Stimulated activated CD8-positive, alpha-beta memory T cell treated with anti-CD3 and anti-CD28 coated beads, Interleukin-4, amount 100 ng/mL, for 4 hours (primary cell): ENCODE measurements at places on chromosomes 4 and X.

DNA sequence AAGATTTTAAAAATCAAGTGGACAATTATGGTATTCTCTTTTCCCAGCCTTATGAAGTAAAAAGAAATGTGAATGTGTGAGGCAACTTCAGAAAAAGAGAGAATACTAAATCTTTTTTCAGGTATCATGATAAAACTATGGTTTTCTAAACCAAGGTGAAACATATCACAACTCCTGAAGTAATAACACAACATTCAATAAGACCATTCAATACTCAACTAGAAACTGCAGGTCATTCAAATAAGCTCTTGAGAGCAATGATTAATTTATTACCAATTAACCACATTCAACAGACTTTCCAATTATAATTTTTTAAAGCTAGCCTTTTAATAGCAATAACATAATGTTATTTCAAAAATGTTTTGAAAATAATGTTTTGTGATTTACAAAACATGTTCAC is 35.8 kb downstream of the SLC10A7 start:
- DNase-seq = no peak

GRCh38 chrX:13381514-13381913 is 61.7 kb upstream of the ATXN3L start:
- no peak for DNase-seq

DNA sequence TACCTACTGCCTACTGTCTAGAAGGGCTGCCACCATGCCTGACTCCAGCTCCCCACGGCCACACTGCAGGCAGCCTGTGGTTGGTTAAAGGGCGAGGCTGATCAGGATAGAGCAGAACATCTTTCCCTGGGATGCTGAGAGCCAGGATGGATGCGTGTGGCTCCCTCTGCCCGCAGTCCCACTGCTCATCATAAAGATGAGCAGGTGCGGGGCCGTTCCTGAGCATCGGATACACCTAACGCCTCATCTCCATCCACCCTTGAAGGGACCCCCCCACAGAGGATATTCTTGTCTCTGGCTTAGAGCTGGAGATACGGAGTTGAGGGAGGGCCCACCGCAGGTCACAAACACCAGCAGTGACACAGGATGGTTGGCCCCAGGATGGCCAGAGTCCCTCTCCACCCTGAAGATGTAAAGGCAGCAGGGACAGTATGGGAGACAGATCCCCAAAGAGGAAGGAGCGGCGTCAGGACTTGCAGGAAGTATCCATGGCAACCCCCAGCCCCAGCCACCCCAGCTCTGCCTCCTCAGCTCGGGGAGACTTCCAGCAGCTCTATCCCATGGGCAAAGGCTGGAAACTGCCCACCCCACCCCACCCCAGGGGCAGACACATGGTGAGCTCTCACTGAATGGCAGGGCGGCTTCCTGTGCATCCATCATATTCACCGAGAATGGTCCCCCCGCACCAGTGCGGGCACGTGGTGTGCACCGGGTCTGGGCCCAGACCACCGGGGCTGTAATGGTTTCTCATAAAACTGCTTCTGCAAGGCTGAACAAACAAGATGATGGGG is 19.3 kb downstream of the PPP2R2C start:
- DNase-seq = no peak

DNA sequence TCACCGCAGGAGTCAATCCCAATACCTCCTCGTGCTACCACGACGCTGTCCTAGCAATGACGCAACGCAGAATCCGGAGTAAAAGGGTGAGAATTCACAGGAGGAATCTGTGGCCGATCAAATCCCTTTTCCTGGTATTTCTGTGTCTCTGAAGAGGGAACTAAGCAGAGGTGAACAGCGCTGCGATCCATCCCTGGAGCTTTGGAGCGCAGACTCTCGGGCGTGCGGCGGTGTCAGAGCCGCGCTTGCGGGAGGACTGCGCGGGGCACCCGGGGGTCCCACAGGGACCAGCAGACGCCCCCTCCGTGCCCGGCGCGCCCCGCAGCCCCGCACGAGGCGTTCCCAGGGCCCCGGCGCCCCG is 17.2 kb upstream of the ZNF718 start:
- no peak for DNase-seq

- DNase-seq = no peak
Measured at GRCh38 chr4:159227378-159227777, 124.5 kb downstream of the RAPGEF2 start.

DNA sequence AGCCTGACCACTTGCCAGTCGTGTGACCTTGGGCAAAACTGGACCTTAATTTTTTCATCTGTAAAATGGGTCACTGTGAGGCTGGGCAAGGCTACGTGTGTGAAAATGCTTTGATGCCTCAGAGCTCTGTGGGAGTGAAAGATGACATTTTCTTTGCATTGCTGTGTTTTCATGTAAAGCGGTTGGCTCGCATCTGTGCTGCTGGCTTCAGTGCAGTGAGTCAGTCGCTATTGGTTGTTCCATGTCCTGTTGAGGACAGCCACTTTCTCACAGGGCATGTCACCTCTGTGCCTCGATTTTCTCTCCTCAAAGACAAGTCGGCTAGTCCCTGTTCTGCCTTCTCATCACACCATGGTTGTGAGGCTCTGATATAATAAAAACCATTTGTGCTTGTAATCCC is 4.4 kb downstream of the MTMR1 start:
- DNase-seq = no peak

- DNase-seq = no peak
Measured at GRCh38 chr4:118273642-118274041, 79.2 kb downstream of the PRSS12 start.
